ENCODE measurements at places on chromosomes 1 and 21.

DNA sequence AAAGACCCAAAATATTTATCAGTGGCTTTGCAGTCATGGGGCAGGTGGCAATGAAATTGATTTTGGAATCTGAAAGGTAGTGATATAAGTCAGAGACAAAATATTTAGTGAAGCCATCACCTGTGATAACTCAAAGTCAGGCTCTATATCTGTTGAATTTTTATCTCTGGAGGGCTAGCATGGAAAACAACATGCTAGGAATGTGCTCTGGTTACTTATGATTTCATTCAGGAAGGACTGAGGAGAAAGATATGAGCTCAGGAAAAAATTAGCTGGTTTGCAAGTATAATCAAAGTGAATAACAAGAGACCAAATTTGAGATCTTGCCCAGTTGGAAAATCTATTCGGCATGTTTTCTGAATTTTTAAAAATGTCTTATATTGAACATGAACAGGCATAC is 364.6 kb upstream of the LRRC7 start:
- no peak for DNase-seq

DNA sequence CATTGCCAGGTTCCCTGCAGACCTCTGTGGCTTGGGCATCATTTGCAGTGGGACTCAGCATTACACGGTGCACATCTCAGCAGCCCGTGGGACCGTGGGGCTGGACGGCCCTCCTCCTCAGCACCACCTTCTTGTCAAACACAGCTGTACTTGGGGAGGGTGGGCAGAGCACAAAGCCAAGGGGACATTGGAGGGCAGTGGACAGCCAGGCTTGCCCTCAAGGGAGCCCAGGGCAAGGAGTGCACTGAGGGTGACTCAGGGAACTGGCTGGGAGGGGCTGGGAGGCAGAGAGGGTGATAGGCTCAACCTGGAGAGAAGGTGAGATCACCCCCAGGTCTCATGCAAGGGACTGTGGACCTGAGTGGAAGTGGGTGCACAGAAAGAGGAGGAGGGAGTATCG is 3.4 kb downstream of the CAPN9 start:
- no peak for DNase-seq

GRCh38 chr1:2045468-2046173 is 4.6 kb upstream of the PRKCZ start:
- no peak for DNase-seq

- no peak for DNase-seq
Observed at GRCh38 chr1:229147072-229147471, 123.8 kb upstream of the RAB4A start.

- DNase-seq, result no peak
Observed at GRCh38 chr1:11825131-11825530, 19.1 kb downstream of the CLCN6 start.

GRCh38 chr1:42731585-42731984 is 8.5 kb downstream of the CLDN19 start:
- no peak for DNase-seq

DNA sequence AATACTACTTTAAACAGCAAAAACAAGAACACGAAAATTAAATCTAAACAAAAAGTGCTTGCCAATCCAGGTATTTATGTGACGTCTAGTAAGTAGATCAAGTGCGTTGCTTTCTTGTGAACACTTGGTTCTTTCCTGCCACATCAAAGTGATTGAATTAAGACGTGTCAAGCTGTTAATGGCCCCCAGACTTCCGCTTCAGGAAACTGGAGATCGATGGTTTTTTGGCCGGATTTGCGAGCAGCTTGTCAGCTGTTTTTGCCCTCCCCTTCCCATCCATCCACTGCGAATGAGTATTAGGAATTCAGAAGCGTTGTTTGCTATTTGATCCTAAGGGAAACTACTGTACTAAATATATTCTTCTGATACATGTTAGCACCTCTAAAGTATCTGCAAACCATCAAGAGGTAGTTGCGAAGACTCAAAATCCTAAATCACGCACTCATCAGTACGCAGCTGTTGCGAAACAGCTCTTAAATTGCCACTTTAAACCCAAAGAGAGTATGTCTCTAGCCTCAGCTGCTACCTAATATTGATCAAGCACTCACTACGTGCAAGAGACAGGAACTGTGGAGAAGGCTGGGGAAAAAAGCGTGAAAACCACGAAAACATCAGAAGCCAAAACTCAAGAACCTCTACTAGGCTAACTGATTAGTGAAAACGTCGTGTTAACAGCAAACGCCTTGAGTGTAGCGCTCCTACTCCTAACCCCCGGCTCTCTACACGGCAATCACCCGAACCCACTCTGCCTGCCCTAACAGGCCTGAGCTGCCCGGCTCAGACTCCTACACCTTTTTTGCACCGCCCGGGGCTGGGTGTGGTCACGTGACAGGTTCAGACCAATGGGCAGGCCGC is 473 bp upstream of the BRDT start:
- peak; percentile 38 for DNase-seq

- DNase-seq, result no peak
Observed at GRCh38 chr1:168260393-168260792, 20.3 kb upstream of the TBX19 start.

DNA sequence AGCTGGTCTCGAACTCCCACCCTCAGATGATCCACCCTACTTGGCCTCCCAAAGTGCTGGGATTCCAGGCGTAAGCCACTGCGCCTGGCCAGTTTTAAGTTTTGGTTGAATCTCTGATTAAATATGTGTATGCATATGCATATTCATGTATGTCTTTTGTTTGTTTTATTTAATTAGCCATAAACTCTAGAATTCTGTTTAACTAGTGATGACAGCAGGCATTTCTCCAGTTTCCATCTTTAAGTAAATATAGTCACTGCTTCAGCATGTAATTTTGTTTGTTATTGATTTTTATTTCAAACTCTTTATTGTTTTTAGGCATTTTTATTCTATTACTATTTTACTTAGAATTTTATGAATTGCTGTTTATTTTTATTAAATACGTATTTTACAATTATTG is 58.0 kb downstream of the NUF2 start:
- no peak for DNase-seq

DNA sequence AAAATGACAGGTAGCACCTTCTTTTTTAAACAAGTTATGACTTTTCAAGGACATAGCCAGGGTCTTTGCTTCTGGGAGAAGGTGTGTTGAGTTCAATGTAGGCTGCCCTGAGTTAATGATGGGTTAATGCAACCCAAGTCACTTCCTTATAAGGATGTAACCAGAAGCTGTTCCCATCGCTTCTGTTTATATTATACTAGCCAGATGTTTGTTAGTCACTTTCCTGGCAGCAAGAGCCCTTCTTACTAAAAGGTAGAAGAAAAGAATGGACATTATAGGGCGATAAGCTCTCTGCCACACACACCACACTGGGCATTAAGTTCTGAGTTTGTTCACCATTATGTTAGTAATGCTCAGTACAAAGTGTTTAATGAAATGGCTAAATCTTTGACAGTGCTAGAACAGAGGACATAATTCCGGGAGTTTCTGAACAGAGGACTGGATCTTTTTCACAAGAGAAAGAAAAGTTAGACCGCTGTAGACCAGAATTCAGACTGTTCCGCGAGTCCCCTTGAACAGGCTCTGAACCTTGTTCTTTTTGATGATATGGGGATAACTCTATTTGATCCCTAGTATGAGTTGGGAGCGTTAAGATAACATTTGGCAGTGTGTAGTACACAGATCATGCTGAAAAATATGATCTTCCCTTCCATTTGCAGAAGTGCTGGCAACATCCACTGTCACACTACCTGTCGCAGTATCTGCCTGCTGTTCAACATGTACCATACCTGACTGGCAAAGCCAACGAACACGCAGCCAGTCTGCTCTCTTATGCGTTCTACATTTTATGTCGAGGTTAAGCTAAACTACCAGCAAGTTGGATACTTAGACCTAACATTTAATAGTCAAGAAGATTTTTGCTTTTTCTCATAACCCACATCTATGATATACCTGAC is 41.0 kb downstream of the DEGS1 start:
- DNase-seq, result no peak

GRCh38 chr1:14149431-14149830 is 449.1 kb upstream of the KAZN start:
- no peak for DNase-seq

DNA sequence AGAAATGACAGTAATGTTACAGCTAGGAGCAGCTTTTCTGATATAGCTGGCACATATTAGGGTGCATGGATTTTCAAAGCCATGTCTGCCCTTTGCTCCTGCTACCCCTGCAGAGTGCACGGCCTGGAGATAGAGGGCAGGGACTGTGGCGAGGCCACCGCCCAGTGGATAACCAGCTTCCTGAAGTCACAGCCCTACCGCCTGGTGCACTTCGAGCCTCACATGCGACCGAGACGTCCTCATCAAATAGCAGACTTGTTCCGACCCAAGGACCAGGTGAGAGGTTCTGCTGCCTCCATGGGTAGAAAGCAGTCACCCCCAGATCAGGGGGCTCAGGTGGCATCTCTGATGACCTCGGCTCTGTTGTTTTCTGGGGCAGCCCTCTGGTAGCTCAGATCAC is 9.8 kb downstream of the MTARC1 start:
- no peak for DNase-seq

GRCh38 chr1:20362856-20363255 is 72.2 kb downstream of the VWA5B1 start:
- no peak for DNase-seq

DNA sequence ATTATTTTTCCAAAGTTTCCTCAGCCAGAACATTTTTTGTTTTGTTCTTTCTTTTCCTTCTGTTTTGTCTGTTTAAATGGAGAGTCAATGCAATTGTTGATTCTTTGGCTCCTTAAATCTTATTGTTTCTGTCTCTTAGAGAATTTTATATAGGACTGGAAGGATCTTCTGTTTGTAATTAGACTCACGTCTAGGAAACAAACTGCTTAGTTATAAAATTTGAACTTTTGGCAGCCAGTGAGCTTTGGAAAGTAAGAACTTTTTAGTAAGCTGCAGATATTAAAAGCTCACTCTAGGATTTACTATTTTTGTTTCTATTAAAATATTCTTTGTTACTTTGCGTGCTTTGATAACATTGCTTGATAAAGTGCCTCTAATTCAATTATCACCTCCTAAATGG is 109.8 kb upstream of the HNRNPU start:
- DNase-seq, result no peak

Measured in DMS79 (cell line).